IPS DF 6.9 (cell line): ENCODE measurements at places on chromosomes 11 and 22.
A peak's percentile ranks its signal among the peaks of the same experiment; 100 is the strongest.

- H3K4me3 ChIP-seq, result no peak overlapping the region
- no peak for DNase-seq
- no peaks in the 10 kb centered on the region for H3K27me3 ChIP-seq
- H3K36me3 ChIP-seq, result no peaks in the 10 kb centered on the region
- no peaks in the 10 kb centered on the region for H3K4me1 ChIP-seq
- H3K27ac ChIP-seq, result no peak overlapping the region
Observed at GRCh38 chr22:49503896-49504521, 323.7 kb downstream of the BRD1 start.

DNA sequence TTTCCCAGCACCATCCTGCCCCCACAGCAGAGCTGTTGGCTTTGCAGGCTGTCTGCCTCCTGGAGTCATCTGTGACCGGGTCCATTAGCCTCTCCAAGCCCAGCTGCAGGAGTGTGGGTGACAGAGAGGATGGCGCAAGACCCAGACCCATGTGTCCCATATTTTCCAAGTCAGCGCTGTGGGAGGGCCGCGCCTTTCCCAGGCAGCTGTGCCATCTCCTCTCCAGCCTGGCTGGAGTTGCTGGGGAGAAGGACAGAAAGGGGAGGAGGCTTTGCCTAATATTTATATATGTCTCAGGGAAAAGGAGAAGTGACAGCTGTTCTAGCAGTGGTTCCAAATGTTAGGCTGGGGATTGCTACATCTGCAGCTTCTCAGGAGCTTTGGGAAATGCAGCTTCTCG lies 15.7 kb downstream of the DTX4 start:
- no peak overlapping the region for H3K4me3 ChIP-seq
- H3K27me3 ChIP-seq, result no peaks in the 10 kb centered on the region
- no peaks in the 10 kb centered on the region; the same call in 1 of the 2 replicates for H3K36me3 ChIP-seq
- no peak overlapping the region for H3K27ac ChIP-seq
- 0 out of 2 replicates have a peak, but pooled peaks cover 3% of the 10 kb centered on the region for H3K4me1 ChIP-seq

GRCh38 chr11:46351606-46352005 lies 4.3 kb downstream of the DGKZ start:
- DNase-seq, result no peak
- no peaks in the 10 kb centered on the region for H3K27me3 ChIP-seq
- H3K36me3 ChIP-seq, result 0 out of 2 replicates have a peak, but pooled peaks cover 3% of the 10 kb centered on the region
- H3K4me1 ChIP-seq, result peaks cover 12% of the 10 kb centered on the region
- H3K27ac ChIP-seq, result no peak overlapping the region

DNA sequence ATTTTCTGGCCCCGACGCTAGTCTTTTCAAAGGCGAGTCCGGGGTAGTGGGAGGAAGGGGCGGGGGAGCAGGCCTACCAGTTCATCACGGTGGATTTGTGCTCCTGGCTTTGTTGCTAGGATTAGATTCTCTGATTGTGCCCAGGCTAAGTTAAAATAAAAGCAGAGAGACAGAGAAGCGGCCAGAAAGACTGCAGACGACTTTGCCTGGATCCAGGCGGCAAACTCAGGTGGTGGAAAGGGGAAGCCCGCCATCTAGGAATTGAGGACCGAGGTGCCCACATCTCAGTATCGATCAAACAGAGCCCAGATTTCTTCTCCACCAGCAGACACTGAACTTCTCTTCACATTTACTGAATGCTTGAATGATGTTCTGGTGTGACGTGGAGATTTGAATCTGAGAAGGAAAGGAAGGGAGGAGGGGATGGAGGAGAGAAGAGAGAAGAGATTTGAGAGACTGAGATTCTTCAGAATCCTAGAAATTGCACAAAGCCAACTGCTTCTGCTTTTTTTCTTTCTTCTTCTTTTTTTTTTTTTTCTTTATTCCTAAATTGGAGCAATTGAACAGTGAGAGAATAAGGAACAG lies 2.7 kb downstream of the FAT3 start:
- peaks cover 6% of the 10 kb centered on the region for H3K4me1 ChIP-seq
- H3K36me3 ChIP-seq, result no peaks in the 10 kb centered on the region
- no peaks in the 10 kb centered on the region; the same call in 1 of the 2 replicates for H3K27me3 ChIP-seq
- no peak overlapping the region for H3K27ac ChIP-seq
- DNase-seq, result no peak

- no peak for DNase-seq
- H3K36me3 ChIP-seq, result no peaks in the 10 kb centered on the region
- H3K4me1 ChIP-seq, result 0 out of 2 replicates have a peak, but pooled peaks cover 3% of the 10 kb centered on the region
- H3K4me3 ChIP-seq, result no peak overlapping the region; the same call in 1 of the 2 replicates
- H3K27ac ChIP-seq, result no peak overlapping the region
Observed at GRCh38 chr11:62922653-62923431, 1.7 kb upstream of the CHRM1 start.

DNA sequence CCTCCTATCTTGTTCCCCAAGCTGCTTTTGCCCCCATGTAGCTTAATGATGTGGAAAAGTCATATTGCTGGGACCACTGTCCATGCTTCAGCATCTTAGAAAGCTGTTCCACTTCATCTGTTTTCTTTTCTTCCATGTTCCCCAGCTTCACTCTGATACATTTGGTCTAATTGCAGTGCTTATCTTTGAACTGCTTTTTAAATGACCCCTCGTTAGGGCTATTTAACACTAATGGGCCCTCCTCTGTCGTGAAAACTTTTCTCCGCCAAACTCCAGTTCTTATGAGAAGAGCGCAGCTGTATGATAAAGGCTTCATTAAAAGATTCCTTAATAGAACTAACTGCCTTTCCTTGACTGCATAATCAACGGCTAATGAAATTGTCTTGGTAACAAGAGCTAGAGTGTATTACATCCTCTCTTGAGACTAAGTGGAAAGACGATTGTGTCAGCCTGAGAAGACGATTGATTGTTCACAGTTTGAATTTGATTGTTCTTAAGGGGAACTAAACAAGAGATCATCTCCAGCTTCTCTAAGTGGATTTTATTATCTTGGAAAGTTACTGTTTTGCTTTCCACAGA lies 165.0 kb upstream of the MTNR1B start:
- no peaks in the 10 kb centered on the region for H3K36me3 ChIP-seq
- DNase-seq, result no peak
- H3K4me1 ChIP-seq, result no peaks in the 10 kb centered on the region; the same call in 1 of the 2 replicates
- H3K27ac ChIP-seq, result no peak overlapping the region
- H3K4me3 ChIP-seq, result no peak overlapping the region

DNA sequence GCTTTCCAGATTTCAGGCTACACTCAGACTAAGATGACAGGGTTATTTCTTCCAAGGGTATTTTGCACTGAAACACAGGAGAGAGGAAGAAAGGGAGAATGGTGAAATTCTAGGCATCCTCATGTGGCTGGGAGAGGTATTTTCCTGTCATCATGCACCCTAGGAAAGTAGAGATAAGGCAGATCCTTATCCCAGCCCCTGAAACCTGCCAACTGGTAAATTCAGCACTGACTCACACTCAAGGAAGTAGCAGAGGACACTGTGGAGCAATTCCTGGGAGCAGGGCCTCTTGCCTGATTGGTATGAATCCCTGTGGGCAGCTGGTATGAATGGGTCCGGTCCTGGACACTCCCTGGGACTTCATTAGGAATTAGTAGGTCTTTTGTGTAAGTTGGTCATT lies 37.6 kb upstream of the SLC5A1 start:
- no peak for DNase-seq
- no peaks in the 10 kb centered on the region for H3K36me3 ChIP-seq
- H3K27me3 ChIP-seq, result no peaks in the 10 kb centered on the region
- no peak overlapping the region for H3K4me3 ChIP-seq
- no peaks in the 10 kb centered on the region for H3K4me1 ChIP-seq

- no peak for DNase-seq
- H3K27me3 ChIP-seq, result no peaks in the 10 kb centered on the region
- no peak overlapping the region for H3K27ac ChIP-seq
- no peak overlapping the region for H3K4me3 ChIP-seq
- no peaks in the 10 kb centered on the region for H3K36me3 ChIP-seq
Observed at GRCh38 chr11:8232849-8233606, 30.6 kb downstream of the LMO1 start.

- H3K4me3 ChIP-seq, result no peak overlapping the region
- no peaks in the 10 kb centered on the region for H3K4me1 ChIP-seq
- H3K36me3 ChIP-seq, result no peaks in the 10 kb centered on the region
- no peaks in the 10 kb centered on the region for H3K27me3 ChIP-seq
- no peak for DNase-seq
Observed at GRCh38 chr11:125105926-125106325, 5.5 kb downstream of the TMEM218 start.

- H3K4me1 ChIP-seq, result no peaks in the 10 kb centered on the region
- H3K4me3 ChIP-seq, result no peak overlapping the region
- no peak overlapping the region for H3K27ac ChIP-seq
- peak; percentile 7 for DNase-seq
- H3K36me3 ChIP-seq, result no peaks in the 10 kb centered on the region
Observed at GRCh38 chr11:43130616-43131015, 181.2 kb upstream of the API5 start.

- H3K4me1 ChIP-seq, result no peaks in the 10 kb centered on the region
- H3K36me3 ChIP-seq, result no peaks in the 10 kb centered on the region; the same call in 1 of the 2 replicates
- H3K27me3 ChIP-seq, result no peaks in the 10 kb centered on the region
- no peak overlapping the region for H3K4me3 ChIP-seq
- no peak overlapping the region for H3K27ac ChIP-seq
- no peak for DNase-seq
Observed at GRCh38 chr11:83257761-83258168, 28.4 kb downstream of the CCDC90B start.

GRCh38 chr11:32594272-32594671 lies 10.6 kb downstream of the EIF3M start:
- no peaks in the 10 kb centered on the region for H3K27me3 ChIP-seq
- no peak for DNase-seq
- no peak overlapping the region for H3K4me3 ChIP-seq
- peaks cover 35% of the 10 kb centered on the region; the same call in 1 of the 2 replicates for H3K36me3 ChIP-seq
- H3K4me1 ChIP-seq, result no peaks in the 10 kb centered on the region

DNA sequence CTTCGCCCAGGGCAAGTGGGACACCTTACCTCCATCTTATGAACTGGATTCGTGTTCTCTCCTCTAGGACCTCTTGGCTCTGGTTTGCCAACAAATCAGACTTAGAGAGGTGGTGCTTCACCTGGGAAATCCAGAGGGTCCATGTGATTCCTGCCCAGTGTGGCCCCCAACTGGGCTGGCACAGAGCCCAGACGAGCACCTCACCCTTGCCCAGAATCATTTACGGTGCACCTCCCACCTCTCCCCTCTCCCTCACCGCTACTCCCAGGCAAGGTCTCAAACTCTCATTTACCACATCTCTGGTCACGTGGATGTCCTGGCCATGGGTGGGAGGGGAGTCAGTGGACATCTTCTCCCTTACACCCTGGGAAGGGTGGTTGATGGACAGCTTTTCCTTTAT lies 1.1 kb downstream of the SPATA19 start:
- no peak overlapping the region for H3K4me3 ChIP-seq
- no peak for DNase-seq
- H3K36me3 ChIP-seq, result no peaks in the 10 kb centered on the region

DNA sequence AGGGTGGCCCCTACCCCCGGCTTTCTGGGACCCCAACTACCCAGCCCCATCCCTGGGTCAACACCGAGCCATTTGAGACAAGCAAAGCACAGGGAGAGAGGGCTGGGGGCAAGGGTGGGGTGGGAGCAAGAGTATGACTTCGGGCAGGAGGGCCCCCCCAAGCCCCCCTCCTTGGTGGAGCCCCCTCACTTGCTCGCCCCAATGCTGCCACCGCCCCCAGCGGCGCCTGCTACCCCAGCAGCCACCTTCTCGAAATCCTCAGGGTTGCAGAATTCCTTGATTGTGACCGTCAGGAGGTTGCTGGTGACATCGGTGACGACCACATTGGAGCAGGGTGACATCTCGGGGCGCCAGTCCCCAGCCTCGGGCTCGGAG lies 6.0 kb downstream of the CBX6 start:
- H3K4me3 ChIP-seq, result no peak overlapping the region
- no peak overlapping the region for H3K27ac ChIP-seq
- peaks cover 15% of the 10 kb centered on the region for H3K36me3 ChIP-seq

- H3K4me3 ChIP-seq, result no peak overlapping the region
- H3K4me1 ChIP-seq, result no peaks in the 10 kb centered on the region
- no peaks in the 10 kb centered on the region for H3K36me3 ChIP-seq
- H3K27ac ChIP-seq, result no peak overlapping the region
Observed at GRCh38 chr11:36265793-36266628, 23.2 kb downstream of the COMMD9 start.

DNA sequence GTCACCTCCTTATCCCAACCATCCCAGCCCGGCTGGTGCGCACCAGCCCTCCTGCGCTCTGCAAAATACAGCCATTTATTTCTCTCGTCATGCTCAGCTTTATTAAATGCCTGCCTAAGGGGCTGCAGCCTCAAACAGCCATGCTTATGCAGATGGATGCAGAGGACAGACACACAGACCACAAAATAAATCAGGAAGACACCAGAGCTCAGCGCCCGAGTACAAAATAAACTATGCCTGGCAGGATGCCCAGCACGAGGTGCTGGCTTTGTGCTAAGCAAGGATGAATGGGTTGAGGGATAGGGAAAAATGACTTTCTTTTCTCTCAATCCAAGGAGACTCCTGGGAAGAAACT lies 70.5 kb downstream of the RPUSD4 start:
- no peaks in the 10 kb centered on the region for H3K36me3 ChIP-seq
- no peak for DNase-seq
- H3K27ac ChIP-seq, result no peak overlapping the region
- no peaks in the 10 kb centered on the region for H3K27me3 ChIP-seq
- no peak overlapping the region for H3K4me3 ChIP-seq
- no peaks in the 10 kb centered on the region; the same call in 1 of the 2 replicates for H3K4me1 ChIP-seq

GRCh38 chr22:40721266-40721665 lies 42.0 kb downstream of the MCHR1 start:
- H3K4me3 ChIP-seq, result no peak overlapping the region
- DNase-seq, result no peak
- no peaks in the 10 kb centered on the region for H3K36me3 ChIP-seq
- peaks cover 5% of the 10 kb centered on the region; the same call in 1 of the 2 replicates for H3K4me1 ChIP-seq
- no peaks in the 10 kb centered on the region for H3K27me3 ChIP-seq
